ENCODE measurements at places on chromosomes 11 and 22. TPM values are rescaled to one million over a fixed set of nuclear protein-coding genes. Genes with fewer than 3 reads are reported as not detected.

GRCh38 chr11:34284156-34284555 is 73.7 kb downstream of the ABTB2 start:
- DNase-seq: no peak
- H3K4me1 ChIP-seq: no peaks in the 10 kb centered on the region
- no peak overlapping the region for H3K4me3 ChIP-seq
- H3K27ac ChIP-seq: no peak overlapping the region
- no peaks in the 10 kb centered on the region for H3K36me3 ChIP-seq

DNA sequence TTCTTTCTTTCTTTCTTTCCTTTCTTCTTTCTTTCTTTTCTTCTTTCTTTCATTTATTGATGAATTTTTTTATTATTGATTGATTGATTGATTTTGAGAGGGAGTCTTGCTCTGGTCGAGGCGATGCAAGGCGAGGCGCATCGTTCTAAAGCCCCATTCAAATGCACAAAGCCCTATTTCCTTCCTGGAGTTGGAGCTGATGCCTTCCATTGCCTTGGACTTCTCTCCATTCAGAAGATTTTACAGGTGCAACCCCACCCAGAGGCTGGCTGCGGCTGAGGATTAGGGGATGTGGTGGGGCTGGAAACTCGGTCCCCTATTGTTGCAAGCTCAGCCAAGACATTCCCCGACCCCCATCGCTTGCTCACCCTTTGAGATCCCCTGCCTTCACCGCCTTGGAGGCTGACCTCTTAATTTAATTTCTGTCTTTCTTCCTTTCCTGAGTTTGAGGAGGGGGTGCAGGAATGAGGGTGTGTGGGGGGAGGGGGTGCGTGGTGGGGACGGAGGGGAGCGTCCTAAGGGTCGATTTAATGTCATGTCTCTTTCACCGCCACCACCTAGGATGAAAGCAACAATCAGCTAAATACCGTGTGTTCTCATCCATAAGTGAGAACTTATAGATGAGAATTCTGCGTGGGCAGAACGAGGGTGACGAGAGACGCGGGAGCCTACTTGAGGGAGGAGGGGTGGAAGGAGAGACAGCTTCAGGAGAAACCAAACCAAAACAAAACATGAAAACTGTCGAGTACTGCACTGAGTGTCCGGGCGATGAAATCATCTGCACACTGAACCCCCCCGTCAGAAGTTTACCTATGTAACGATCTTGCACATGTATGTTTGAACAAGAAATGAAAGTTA is 3913.9 kb upstream of the OR11H1 start:
- no peak overlapping the region for H3K4me3 ChIP-seq
- no peak overlapping the region for H3K27ac ChIP-seq
- no peak for DNase-seq
- H3K27me3 ChIP-seq: no peaks in the 10 kb centered on the region
- H3K36me3 ChIP-seq: no peaks in the 10 kb centered on the region

- H3K27ac ChIP-seq: no peak overlapping the region
- H3K4me1 ChIP-seq: no peaks in the 10 kb centered on the region
- H3K36me3 ChIP-seq: no peaks in the 10 kb centered on the region
- H3K4me3 ChIP-seq: no peak overlapping the region
These were observed 14.2 kb downstream of the SMPD1 start for GRCh38 chr11:6404342-6405051.

DNA sequence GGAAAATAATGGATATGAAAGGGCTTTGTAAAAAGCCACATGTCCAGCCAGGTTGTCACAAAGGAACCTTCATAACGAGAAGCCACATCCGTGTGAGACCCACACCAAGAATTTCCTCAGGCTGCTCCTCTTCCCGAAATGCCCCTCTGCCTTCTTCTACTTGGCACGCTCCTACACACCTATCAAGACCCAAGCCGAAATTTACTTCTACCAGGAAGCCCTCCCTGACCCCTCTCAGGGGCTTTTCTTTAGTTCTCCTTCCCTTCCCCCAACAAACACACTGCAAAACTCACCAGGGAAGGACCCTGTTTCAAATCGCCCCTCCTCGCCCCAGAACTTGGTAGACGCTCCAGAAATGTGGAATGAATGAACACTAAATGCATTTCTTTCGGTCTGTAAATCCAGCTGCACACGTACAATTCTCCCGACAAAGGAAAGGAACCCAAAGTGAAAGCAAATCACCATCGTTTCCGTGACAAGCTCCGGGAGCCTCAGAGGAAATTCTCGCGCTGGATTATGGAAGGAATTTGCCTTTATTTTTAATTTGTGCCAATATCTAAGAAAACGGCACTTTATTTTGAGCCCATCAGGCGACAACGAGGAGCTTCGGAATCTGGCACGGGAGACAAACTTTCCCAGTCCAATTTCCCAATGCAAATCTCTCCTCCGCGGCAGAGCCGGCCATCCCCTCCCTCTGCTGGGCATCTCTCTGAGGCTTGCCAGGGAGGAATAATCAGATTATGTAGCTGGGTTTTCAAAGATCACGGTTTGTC is 13.2 kb upstream of the SHISAL1 start:
- H3K4me1 ChIP-seq: peaks cover 15% of the 10 kb centered on the region
- no peaks in the 10 kb centered on the region for H3K27me3 ChIP-seq
- no peak overlapping the region for H3K27ac ChIP-seq
- H3K4me3 ChIP-seq: peak overlapping the region; percentile 91
- peak; percentile 28 for DNase-seq

DNA sequence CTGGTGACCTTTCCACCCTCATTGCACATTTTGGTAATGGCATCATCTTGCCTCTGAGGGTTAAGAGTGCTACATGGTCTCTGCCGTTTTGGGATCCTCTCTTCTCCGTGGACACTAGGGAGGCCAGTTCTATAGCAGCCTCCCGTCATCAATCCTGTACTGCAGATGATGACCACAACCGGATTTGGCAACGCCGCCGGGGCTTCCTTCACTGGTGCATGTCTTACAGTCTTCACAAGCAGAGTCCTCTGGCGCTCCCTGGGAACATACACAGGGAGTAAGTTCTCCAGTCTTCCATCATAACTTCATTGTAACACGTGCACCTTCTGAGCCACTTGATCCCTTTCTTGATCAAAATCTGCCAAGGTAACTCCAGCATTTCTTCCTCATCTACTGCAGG is 69.0 kb upstream of the SLC22A12 start:
- no peak for DNase-seq
- no peak overlapping the region for H3K4me3 ChIP-seq
- H3K4me1 ChIP-seq: no peaks in the 10 kb centered on the region
- H3K36me3 ChIP-seq: no peaks in the 10 kb centered on the region
- H3K27ac ChIP-seq: no peak overlapping the region

Gene B4GALNT4
- total RNA-seq: 87.9 TPM

- DNase-seq: no peak
- no peak overlapping the region for H3K4me3 ChIP-seq
- H3K27ac ChIP-seq: no peak overlapping the region
- no peaks in the 10 kb centered on the region for H3K4me1 ChIP-seq
- H3K27me3 ChIP-seq: no peaks in the 10 kb centered on the region
- no peaks in the 10 kb centered on the region for H3K36me3 ChIP-seq
These were observed 890.5 kb downstream of the BRD1 start for GRCh38 chr22:48937032-48937639.

- H3K4me1 ChIP-seq: peaks cover 3% of the 10 kb centered on the region
- H3K27me3 ChIP-seq: no peaks in the 10 kb centered on the region
- H3K4me3 ChIP-seq: no peak overlapping the region
- no peak for DNase-seq
- no peak overlapping the region for H3K27ac ChIP-seq
- no peaks in the 10 kb centered on the region for H3K36me3 ChIP-seq
These were observed 575 bp downstream of the MFNG start for GRCh38 chr22:37485395-37486223.

DNA sequence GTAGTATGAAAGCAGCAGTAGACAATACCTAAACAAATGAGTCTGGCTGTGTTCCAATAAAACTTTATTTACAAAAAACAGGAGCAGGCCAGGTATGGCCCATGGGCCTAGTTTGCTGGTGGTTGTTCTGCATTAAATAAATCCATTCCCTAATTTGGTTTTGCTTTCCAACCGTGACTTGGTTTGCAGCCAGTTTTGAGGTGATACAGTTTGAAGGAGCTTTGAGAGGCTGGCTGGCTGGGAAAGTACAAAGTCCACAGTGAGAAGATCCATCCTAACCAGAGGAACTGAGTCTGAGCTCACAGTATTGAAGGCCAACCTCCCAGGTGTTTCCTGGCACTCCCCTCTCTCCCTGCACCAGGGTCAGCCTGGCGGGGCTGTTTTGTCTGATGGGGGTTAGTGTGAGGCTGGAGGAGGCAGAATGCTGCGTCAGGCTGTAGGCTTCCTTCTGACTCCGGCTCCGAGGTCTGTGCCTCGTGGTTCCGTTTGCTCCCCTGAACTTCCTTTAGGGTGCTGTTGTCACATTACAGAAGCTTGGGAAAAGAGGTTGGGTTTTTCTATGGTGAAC is 129.5 kb downstream of the MICAL2 start:
- H3K27me3 ChIP-seq: no peaks in the 10 kb centered on the region
- no peak overlapping the region for H3K4me3 ChIP-seq
- no peak for DNase-seq
- H3K4me1 ChIP-seq: peaks cover 27% of the 10 kb centered on the region

DNA sequence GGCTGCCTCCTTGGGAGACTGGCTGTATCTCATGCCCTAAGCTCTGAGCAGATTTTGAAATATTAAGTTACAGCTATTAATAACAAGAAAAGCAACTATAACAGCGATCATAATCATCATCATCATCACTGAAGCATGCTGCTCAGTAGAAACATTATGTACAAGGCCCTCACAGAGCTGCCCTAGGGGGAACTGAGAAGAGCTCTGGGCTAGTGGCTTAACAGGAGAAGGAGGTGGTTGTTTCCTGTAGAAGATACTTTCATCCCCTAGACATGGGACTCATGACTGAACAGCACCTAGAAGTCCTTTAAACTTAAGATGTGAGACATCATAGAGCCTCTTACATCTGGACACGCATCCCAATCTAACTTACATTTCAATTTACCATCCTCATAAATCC is 332.8 kb upstream of the PLET1 start:
- no peak overlapping the region for H3K27ac ChIP-seq
- no peaks in the 10 kb centered on the region for H3K4me1 ChIP-seq
- no peak overlapping the region for H3K4me3 ChIP-seq

- no peaks in the 10 kb centered on the region for H3K27me3 ChIP-seq
- peaks cover 22% of the 10 kb centered on the region for H3K4me1 ChIP-seq
- H3K36me3 ChIP-seq: no peaks in the 10 kb centered on the region
These were observed 47.3 kb downstream of the NEU3 start for GRCh38 chr11:75035911-75036565.

- peaks cover 11% of the 10 kb centered on the region for H3K36me3 ChIP-seq
- H3K27ac ChIP-seq: no peak overlapping the region
- H3K27me3 ChIP-seq: no peaks in the 10 kb centered on the region
- H3K4me1 ChIP-seq: no peaks in the 10 kb centered on the region
- H3K4me3 ChIP-seq: no peak overlapping the region
These were observed 13.5 kb downstream of the TCIRG1 start for GRCh38 chr11:68052137-68052873.

DNA sequence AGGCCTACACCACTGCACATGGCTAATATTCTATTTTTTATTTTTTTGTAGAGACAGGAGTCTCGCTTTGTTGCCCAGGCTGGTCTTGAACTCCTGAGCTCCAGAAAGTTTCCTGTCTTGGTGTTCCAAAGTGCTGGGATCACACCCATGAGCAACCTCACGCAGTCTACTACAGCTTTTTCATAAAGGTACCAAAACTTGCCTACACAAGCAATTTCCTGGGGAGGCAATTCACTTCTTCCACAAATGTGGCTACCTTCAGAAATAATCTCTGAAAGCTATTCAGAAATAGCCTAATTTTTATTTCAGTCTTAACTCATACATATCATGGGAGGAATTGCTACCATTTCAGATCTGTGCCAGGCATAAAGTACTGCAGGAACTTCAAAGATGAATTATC is 11.4 kb downstream of the SLC35F2 start:
- no peaks in the 10 kb centered on the region for H3K27me3 ChIP-seq
- DNase-seq: no peak
- H3K36me3 ChIP-seq: peaks cover 8% of the 10 kb centered on the region
- no peak overlapping the region for H3K4me3 ChIP-seq
- no peak overlapping the region for H3K27ac ChIP-seq
- peaks cover 23% of the 10 kb centered on the region for H3K4me1 ChIP-seq

DNA sequence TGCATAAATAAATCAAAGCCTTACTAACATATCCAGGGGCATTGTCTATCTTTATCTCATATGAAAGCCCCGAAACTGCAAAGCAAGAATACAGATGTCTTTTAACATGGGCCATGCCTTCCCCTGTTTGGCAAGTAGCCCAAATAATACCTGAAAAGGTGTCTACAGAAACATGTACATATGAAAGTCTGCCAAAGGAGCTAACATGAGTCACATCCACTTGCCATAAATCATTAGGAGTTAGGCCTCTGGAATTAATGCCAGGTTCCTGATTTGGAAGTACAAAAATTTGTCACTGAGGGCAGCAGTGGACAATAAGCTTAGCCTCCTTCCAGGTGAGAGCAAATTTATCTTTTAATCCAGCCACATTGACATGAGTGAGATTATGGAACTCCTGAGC is 85.5 kb upstream of the PGR start:
- no peak overlapping the region for H3K4me3 ChIP-seq
- H3K4me1 ChIP-seq: no peaks in the 10 kb centered on the region
- no peaks in the 10 kb centered on the region for H3K36me3 ChIP-seq
- no peak overlapping the region for H3K27ac ChIP-seq
- no peaks in the 10 kb centered on the region for H3K27me3 ChIP-seq

- DNase-seq: no peak
- no peaks in the 10 kb centered on the region for H3K27me3 ChIP-seq
- H3K27ac ChIP-seq: no peak overlapping the region
- H3K36me3 ChIP-seq: peaks cover 57% of the 10 kb centered on the region
- no peak overlapping the region for H3K4me3 ChIP-seq
- no peaks in the 10 kb centered on the region for H3K4me1 ChIP-seq
These were observed 42.9 kb downstream of the QSER1 start for GRCh38 chr11:32935462-32936029.

- H3K4me1 ChIP-seq: no peaks in the 10 kb centered on the region
- H3K27ac ChIP-seq: no peak overlapping the region
- no peaks in the 10 kb centered on the region for H3K27me3 ChIP-seq
- no peaks in the 10 kb centered on the region for H3K36me3 ChIP-seq
These were observed 6.9 kb downstream of the ACCS start for GRCh38 chr11:44072757-44073658.

DNA sequence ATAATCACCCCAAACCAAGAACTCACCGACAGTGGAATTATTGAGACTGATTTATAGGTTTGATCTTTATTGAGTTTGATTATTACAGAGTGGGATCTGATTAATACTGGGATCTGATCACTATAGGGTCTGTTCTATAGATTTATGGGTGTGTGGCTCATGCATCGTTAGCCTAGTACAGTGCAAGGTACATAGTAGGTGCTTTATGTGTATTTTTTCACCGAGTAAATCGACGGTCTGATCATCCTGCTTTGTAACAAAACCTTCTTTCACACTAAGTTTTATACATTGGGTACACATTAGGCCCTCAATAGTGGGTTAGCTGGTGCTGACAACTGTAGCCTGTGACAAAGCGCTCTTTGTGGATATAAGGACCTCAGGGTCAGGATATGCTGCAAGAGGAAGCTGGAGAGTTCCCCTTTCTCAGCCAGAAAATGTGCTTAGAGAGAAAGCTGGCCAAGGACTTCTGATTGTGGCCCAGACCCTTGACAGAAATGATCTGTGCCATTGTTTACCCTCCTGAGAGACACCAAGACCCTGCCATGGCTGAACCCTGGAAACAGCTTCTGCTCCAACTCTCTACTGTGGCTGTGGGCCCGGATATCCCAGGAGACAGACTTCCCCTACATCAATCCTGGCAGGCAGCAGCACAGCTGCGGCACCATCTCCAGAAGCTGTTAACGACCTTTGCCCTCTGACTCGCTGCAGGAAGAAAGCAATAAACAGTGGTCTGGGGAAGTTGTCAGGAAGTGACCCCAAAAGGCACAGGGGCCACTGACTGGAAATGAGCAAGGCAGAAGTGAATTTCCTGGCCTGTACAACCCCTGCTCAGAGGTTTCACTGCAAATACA is 16.1 kb upstream of the TPP1 start:
- no peak for DNase-seq
- H3K36me3 ChIP-seq: no peaks in the 10 kb centered on the region
- H3K4me3 ChIP-seq: no peak overlapping the region
- no peaks in the 10 kb centered on the region for H3K4me1 ChIP-seq
- no peaks in the 10 kb centered on the region for H3K27me3 ChIP-seq
